Hematopoietic multipotent progenitor cell treated with erythropoietin and hydrocortisone succinate and interleukin-3 and kit ligand, for 8 days (in vitro differentiated cells): ENCODE measurements at places on chromosomes 1 and 21.

DNA sequence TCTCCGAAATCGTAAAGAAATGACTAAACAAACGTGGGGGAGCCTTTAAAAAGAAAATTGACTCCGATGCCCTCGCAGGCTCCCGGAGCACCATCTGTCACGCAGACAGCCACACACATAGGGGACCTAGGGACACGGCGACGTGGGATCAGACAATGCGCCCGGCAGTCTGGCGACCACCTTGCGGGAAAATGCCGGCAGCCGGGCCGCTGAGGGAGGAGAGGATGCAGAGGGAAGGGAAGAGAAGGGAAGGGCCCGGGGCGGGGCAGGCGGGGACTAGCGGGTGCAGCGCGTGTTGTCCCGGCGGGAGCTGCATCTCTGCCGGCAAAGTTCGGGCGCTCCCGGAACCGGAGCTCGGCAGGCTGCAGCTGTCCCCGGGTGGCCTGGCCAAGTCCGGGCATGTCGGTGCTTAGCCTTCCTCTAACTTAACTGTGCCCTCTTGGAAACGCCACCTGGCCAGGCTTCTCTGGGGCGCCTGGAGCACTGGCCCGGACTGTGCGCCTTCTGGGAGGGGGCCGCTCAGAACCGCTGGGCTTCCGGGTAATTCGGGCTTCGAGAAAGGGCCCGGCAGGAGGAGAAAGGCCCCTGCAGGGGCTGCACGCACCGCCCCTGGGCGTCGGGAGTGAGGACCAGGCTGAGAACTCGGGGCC lies 1.8 kb downstream of the NHLH2 start:
- no peak for DNase-seq

GRCh38 chr1:151978922-151979321 lies 14.7 kb downstream of the S100A10 start:
- no peak for DNase-seq

DNA sequence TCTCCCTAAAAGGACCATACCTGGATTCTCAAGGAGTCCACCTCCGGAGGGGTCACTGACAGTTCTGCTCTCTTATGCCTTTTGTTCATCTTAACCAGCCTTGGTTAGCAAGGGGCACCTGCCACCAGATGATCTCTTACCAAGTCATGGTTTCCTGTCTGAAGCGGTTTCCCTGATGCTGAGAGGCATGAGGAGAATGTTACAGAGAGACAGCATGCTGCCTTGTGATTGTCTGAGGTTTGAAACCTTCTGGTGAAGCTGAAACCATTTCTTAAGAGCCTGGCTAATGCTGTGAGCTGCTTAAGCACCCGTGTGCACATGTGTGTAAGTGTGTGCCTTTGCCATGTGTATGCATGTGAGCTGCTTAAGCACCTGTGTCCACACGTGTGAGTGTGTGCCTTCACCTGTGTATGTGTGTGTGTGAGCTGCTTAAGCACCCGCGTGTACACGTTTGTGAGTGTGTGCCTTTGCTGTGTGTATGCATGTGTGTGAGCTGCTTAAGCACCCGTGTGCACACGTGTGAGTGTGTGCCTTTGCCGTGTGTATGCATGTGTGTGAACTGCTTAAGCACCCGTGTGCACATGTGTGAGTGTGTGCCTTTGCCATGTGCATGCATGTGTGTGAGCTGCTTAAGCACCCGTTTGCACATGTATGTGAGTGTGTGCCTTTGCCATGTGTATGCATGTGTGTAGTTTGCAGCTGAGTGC lies 136.4 kb upstream of the COL6A1 start:
- no peak for DNase-seq

- no peak for DNase-seq
These were observed 19.2 kb upstream of the BCL10 start for GRCh38 chr1:85295654-85296053.

DNA sequence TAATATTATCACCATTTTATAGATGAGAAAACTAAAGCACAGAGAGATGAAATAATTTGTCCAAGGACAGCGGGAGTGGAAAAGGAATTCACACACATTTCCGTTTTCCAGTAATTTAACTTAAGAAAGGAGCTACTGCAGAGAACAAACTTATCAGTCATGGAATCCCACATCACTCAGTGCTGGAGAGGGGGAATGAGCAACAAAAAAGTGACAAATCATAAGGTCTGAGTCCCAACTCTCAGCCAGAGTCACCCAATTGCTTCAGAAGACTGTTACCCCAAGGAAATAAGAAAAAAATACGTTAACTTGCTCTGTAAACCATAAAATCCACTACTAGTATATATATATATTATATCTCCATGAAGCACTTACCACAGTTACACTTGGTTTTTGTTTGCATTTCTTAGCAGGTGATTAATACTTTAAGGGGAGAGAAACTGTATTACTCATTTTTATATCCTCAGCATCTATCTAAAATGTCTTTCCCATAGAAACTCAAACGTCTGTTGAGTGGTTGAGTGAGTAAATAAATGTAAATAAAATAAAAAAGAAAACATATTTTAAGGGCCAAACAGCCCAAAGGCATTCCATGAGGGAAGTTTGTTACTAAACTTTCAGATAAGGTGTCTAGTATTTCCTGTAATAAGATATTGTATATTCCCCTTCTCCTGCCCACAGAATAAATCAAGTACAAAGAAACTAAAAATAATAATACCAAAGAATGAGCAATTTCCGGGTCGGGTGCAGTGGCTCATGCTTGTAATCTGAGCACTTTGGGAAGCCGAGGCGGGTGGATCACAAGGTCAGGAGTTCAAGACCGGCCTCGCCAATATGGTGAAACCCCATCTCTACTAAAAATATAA lies 76.8 kb downstream of the SLC45A1 start:
- DNase-seq = no peak

DNA sequence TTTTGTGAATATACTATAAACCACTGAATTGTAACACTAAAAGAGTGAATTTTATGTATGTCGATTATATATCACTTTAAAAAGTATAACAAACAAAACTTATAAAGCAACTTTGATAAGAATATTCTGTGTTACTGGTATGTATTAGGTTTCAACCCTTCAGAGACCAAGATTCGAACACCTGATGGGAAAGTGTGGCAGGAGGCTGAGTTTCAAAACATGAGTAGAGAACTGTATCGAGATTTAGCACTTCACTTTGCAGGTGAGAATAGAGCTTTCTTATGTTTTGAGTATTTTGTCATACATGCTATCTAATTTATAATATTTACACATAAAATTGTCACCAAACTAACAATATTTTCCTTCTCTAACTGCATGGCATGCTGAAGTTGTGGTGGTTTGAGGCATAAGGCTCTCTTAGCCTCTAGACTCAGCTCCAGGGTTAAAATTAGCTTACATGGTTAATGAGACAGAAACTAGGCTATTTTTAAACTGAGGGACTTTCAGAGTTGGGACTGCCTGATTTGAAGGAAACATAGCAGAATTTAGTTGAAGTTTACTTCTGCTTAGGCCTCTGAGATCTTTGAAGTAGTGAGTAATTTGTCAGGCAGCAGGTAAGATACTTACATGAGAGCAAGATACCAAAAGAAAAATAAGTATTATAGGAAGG lies 48.6 kb downstream of the CEP350 start:
- DNase-seq = no peak

GRCh38 chr1:157274698-157275534 lies 136.7 kb upstream of the ETV3 start:
- peak; percentile 69 for DNase-seq

DNA sequence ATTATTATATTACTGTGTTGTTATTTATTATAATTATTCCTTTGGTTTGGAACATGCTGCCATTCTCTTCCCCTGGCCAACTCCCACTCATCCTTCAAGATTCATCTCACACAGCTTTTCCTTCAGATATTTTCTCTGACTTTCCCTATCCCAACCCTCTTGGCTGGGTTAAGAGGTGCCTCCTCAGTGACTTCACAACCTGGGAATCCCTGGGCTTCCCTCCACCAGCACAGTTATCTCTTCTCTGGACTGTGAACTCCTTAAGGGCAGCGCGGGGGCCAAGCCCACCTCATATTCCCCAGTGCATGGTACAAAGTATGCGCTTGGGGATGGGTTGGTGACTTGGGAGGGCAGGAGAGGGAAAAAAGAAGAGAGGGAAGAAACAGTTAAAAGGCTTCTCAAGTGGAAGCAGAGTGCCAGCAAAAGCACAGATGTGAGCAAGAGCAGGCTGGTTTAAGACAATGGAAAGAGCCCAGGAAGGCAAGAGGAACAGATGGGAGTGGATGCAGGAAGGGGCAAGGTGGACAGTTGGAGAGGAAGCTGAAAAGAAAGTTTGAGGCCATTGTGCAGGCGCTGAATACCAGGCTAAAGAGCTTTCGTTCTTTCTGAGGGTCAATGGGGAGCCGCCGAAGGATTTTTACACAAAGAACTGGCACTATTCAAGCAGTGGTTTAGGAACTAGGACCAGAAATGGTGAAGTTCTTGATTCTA lies 132.3 kb downstream of the BEND5 start:
- DNase-seq = no peak

- no peak for DNase-seq
These were observed 667 bp upstream of the CYB561D1 start for GRCh38 chr1:109493227-109493626.

- no peak for DNase-seq
These were observed 30.9 kb downstream of the SELL start for GRCh38 chr1:169680377-169681019.

GRCh38 chr1:181023265-181024057 lies 791 bp upstream of the STX6 start:
- no peak for DNase-seq

- no peak for DNase-seq
These were observed 30.8 kb downstream of the ELAVL4 start for GRCh38 chr1:50139339-50140181.

DNA sequence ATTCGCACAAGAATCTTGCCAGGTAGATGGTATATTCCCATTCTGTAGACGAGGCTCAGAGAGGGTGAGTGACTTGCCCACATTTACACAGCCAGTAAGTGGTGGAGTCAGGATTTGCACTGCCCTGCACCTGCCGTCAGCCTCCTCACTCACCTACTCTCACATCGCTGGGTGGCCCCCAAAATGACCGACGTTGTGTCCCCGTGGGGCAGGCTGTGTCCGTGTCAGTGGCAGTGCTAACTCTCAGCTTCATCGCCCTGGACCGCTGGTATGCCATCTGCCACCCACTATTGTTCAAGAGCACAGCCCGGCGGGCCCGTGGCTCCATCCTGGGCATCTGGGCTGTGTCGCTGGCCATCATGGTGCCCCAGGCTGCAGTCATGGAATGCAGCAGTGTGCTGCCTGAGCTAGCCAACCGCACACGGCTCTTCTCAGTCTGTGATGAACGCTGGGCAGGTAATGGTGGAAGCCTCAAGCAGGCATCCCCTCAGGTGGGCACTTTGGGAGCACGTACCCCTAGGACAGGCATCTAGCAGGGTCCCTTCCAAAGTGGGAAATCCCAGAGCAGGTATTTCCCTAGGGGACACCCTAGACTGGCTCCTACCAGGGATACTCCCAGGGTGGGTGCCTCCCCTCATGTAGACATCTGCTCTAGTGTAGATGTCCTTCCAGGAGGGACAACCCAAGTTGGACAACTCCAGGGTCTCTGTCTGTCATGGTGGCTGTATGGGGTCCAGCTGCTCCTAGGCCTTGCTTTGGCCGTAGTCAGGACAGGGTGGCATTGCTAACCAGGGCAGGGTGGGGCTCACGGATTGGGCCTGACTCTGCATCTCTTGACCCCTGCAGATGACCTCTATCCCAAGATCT lies 3.4 kb downstream of the HCRTR1 start:
- no peak for DNase-seq

GRCh38 chr1:227729881-227730629 lies 5.0 kb downstream of the JMJD4 start:
- DNase-seq = peak; percentile 68

DNA sequence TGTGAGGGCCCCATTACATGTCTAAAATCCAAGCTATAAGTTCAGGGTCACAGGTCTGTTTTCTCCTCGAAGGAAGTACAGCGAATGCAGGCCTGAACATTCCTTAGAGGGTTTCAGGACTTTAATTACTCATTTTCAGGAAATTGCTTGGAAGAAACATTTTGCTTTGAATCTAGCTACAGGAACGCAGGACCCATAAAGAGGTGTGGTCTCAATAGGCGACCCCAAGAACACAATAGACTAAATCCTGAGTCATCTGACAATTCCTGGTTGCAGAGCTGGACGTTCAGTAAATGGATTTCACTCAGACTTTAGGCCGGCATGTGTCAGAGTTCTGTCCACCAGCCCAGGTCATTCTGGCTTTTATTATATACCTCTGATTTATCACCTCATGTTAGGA lies 1.0 kb upstream of the ERG start:
- DNase-seq = no peak

GRCh38 chr1:56345831-56346230 lies 233.5 kb downstream of the PLPP3 start:
- DNase-seq = no peak

DNA sequence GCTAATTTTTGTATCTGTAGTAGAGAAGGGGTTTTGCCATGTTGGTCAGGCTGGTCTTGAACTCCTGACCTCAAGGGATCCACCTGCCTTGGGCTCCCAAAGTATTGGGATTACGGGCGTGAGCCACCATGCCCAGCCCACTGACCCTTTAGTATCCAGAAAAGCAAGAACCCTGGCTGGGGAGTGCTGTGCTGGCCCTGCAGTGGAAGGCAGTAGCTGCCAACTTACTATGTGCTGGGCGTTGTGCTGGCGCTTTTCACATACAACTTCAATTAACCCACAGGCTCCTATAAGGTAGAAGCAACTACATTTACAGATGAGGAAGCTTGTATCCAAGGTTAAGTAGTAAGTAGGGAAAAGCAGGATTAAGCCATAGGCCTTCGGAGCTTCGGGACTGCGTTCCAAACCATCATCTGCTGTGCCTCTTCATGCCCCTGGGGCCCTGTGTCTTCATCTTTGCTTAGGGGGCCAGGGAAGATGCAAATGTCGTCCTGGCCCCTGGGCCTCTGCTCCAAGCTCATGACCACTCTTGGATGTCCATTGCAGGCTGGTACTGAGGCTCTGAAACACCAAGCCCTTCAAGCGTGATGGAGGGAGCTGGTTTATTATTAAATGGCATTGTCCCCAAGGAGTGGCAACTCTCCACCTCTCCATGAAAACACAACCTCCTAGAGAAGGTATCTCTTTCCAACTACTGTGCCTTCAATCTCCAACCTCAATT lies 8.7 kb upstream of the CPLANE2 start:
- no peak for DNase-seq

- no peak for DNase-seq
These were observed 78.3 kb downstream of the PGM1 start for GRCh38 chr1:63671514-63671913.

GRCh38 chr1:44678626-44679025 lies 4.1 kb downstream of the ARMH1 start:
- no peak for DNase-seq

DNA sequence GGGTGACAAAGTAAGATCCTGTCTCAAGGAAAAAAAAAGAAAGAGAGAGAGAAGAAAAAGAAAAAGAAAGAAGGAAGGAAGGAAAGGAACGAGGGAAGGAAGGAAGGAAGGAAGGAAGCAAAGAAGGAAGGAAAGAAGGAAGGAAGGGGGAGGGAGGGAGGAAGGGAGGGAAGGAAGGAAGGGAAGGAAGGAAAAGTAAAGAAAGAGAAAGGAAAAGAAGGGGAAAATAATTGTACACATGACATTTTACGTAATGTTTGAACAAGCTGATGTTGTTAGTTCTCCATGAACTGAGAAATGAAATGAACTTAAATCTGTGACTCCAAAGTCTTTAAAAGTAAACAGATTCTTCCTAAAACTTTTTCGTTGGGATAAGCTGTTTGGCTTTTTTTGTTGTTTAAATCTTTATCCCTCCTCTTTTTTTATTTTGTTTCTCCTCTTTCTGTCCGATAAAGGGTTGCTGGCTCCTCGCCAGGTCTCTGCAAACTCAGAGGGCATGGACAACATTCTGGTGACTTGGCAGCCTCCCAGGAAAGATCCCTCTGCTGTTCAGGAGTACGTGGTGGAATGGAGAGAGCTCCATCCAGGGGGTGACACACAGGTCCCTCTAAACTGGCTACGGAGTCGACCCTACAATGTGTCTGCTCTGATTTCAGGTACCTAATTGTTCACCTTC lies 59.8 kb downstream of the IL12RB2 start:
- peak; percentile 67 for DNase-seq
